Muscle of back (tissue), 13 donors: ENCODE measurements at places on chromosomes 5 and 9. TPM values are rescaled to one million over a fixed set of nuclear protein-coding genes. Genes with fewer than 3 reads are reported as not detected.

The DOCK2 gene
- polyA plus RNA-seq, result 3.6 TPM

The F2R gene
- 22.8 TPM for polyA plus RNA-seq

The MEF2C gene
- polyA plus RNA-seq, result 444 TPM

DNA sequence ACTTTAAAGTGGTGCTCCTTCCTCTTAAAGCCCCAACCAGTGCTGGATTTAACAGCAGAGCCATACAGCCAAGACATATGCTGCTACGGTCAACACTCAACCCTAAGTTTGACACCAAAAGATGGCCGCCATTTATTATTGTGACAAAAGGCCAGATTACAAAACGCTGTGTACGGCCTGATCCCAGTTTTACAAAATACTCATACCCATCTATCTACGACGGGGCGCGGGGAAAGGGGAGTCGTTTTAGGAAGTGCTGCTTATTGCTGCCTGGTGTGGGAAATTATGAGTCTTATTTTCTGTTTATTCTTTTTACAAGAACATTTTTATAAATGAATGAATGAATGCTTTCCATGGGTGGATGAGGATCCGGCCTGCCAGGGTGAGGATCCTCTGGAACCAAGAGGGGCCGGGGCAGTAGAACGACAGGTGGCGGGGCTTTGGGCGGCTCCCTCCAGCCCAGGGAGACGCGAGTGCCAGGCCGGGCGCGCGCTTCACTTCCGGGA lies 457 bp upstream of the IDNK start:
- DNase-seq, result peak; percentile 53

- DNase-seq, result no peak
These were observed 5.1 kb upstream of the WWC1 start for GRCh38 chr5:168286386-168286785.

The FAM169A gene
- polyA plus RNA-seq, result 0.78 TPM

The ZNF462 gene
- polyA plus RNA-seq, result 9.2 TPM

The STPG3 gene
- polyA plus RNA-seq, result 0.37 TPM

The CCT5 gene
- 187 TPM for polyA plus RNA-seq

GRCh38 chr5:171624396-171624795 lies 161.2 kb upstream of the SMIM23 start:
- no peak for DNase-seq

DNA sequence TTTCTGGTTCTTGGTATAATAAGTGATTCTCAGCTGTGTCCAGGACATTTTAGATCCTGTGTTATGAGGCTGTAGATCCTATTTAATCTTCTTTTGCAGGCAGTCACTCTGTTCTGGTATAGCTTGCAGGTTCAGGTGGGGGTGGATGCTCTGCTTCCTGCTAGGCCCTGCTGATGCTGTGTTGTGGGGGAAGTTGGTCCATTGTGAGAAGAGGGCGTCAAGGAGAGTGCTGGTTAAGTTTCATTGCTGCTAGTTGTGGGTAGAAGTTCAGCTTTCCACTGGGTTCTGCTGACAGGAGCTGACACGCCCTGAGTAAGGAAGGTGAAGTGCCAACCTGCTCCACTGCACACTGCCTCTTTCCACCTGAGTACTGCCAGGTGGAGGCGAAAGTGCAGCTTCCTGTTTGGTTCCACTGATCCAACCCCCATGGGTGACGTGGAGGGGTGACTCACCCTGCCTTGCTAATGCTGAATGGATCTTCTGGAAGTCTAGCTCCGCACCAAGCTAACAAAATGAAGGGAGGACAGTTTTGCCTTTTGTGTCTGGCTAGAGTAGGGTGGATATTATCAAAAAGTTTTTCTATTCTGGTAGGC lies 16.3 kb downstream of the NMRK1 start:
- DNase-seq, result no peak

- DNase-seq, result no peak
These were observed 199.0 kb upstream of the MVB12B start for GRCh38 chr9:126127591-126127990.

The FOXI1 gene
- polyA plus RNA-seq, result not detected
